Cortex of kidney (tissue), 1 donor: ENCODE measurements at places on chromosomes 2 and 18.

- no peak for DNase-seq
These were observed 732.3 kb upstream of the CELF4 start for GRCh38 chr18:38297910-38298309.

DNA sequence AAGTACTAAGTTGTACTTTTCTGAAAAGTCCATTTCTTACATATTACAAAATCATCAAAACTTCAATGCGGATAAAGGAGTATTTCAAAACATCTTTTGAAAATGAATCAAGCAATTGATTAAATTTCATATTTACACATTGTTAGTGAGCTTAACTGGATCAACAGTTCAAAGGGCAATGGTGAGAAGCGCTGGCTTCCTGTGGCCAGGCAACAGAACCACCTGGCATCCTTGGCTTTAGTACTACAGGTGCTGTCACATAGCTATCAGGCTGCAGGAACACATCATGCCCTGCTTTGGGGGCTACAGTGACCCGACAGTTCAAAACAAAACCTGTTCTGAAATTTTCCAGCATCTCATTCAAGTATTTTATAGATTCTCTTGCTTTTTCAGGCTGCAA is 59.2 kb downstream of the SMAD2 start:
- no peak for DNase-seq

DNA sequence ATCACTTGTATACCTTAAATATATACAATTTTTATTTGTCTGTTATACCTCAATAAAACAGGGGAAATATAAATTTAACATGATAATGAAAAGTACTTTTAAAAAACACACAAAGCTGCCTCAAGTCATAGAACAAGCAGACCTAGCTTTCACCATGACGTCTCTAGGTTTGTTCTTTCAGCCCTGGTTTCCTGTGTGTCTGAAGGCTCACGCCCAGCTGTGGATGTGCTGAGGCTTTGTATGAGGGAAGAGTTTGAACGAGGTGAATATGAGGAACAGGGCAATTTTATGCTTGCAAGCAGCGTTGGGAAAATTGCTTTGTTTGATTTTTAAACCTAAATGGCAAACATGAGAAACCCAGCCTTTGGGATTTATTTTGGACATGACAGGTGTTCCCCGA is 15.3 kb downstream of the SH3RF3 start:
- DNase-seq, result no peak

DNA sequence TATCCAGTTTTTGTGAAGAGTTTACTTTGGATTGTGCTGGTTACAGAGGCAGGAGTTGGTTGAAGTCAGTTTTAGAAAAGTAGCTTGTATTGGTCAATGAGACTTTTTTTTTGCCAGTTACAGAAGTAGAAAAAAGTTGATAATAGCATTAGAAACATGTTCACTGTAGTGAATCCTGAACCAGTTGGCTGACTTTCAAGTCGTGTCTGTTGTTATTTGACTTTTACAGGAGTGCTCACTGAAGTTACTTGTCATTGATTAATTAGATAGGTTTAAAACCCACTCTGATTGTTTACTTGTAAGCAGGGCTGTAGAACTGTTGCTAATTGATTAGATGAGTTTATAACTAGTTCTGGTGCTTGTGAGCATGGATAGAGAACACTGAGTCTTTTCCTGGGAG is 312.0 kb upstream of the VWC2L start:
- no peak for DNase-seq

DNA sequence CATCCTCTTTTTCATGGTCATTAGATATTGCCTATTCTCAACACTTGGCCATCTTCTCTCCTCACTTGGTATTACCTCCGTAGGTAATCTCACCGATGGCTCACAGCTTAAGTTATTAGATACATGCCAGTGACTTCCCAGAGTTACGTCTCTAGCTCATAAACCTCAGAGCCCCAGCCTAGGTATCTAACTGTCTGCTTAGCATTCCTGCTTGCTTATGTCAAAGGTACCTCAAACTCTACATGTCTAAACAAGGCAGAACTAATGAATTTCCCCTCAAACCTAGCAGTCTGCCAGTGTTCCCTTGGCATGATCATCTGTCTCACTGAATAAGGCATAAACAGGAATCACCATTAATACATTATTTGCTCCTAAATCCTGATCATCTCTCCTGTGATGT is 27.7 kb upstream of the ZNF638 start:
- DNase-seq, result no peak

GRCh38 chr2:216222650-216223352 is 113.7 kb downstream of the XRCC5 start:
- DNase-seq, result no peak

- DNase-seq, result no peak
These were observed 27.4 kb downstream of the ADAM17 start for GRCh38 chr2:9527995-9528787.

DNA sequence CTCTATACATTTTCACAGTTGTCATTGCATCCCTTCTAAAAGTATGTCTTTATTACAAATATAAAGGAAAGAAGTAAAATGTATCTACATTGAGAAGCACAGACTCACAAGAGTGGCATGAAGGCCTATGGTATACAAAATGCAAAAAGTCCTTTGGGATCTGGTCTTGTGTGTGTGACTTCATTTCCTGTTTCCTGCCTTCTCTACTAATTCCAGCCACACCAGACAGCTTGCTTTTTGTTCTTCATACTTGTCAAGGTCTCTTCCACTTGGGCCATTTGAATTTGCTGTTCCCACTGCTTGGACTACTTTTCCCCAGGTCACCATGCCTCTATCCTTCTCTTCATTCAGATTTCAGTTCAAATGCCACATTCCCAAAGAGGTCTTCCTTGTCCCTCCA is 6.7 kb upstream of the PNO1 start:
- DNase-seq, result no peak

DNA sequence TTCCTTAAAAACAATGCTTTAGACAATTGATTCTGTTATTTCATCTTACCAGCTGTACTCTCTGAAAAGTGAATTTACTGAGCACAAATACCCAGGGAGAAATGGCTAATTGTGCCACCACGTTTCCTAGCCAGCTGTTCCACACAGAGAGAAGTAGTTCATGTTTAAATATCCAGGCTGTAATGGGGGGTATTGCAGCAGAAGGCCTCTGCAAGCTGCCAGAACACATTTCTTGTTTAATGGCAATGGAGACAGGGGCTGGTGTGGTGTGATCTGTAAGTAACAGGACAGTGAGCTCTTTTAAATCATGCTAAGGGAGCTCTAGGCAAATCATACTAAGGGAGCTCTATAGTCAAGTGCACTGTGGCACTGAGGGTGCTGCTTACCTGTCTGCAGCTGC is 809.2 kb downstream of the CNTNAP5 start:
- DNase-seq, result no peak

DNA sequence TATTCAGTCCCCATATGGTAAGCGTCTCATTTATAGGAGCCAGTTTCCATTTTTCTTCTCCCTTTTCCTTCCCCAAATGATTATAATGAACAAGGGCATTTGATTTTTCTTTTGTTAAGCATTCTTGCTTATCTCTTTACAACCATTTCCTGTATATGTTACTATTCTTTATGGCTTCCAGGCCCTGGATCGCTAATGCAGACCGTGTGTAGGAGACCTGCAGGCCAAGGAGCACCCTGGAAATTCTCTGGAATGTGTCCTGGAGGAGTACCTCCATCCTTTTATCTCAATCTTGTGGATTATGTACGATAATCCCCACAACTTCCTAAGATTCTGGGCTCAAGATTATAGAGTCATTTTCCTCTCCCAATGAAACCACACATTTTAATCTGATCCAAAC is 439.6 kb upstream of the MMADHC start:
- DNase-seq, result no peak

DNA sequence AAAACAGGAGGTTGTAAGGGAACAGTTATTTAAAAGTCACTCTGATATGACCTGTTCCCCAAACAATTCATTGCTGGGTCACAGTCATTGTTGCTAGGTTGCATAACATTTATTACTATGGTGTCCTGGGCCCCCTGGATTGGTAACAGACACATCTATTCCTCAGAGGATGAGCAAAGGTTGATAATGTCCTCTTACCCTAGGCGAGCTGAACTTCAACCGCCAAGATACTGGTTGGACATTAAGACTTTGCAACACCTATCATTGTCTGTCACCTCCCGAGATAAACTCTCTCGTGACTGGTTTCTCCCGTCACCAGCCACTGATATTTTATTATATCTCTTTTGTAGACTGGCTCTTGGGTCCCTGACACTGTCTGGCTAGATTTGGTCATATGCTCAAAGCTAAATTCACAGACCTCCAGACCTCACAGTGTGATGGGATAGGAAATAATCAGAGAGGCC is 361.3 kb downstream of the ZNF521 start:
- no peak for DNase-seq

DNA sequence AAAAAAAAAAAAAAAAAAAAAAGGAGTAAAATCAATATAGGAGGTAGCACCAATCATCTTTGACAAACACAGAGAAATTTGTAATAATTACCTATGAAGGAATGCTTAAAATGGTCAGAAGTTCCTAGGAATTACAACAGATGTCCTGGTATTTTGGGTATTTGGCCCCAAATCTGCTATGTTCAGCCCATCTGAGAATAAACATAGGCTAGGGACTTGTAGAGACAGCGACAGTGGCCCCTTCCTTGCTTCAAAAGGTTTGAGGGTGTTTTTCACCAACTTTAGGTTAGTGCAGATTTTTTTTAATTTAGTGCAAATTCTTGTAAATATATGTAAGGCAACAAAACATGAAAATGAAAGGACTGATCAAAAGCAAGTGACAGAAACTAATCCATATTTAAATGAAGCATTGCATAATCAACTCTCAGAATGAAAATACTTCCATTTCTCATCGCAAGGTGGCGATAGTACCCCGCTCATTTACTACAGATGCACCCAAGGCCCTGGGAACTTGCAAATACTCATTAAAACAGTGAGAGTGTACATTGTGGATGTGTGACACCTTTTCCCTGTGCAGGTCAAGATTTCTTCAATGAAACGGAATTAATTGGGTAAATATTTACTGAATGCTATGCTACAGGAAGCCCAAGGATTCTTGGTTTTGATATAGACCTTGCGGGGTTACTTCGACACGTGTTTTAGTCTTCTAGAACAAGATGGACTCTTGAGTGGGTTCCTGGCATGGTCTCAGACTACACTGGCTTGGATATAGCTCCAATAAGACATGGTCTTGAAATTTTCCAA is 44.6 kb downstream of the FAM124B start:
- no peak for DNase-seq

GRCh38 chr2:189022492-189022891 is 48.3 kb downstream of the COL3A1 start:
- DNase-seq, result no peak

GRCh38 chr18:29074147-29074546 is 897.2 kb upstream of the CDH2 start:
- DNase-seq, result no peak

DNA sequence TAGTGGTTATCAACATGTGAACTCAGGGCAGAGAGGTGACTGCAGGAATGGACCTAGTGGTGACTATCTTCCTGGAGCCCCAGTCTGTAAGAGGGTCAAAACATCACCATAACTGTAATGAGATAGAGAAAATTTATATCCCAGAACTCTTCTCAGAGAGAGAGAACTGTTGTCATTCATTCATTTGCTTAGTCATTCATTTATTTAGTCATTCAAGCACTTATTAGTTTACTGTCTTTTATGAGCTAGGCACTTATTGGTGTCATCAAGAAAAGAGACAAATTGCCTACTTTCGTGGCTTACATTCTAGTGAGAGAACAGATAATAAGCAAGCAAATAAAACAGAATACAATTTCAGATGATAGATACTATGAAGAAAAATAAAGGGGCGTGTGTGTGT is 34.1 kb downstream of the DOK1 start:
- DNase-seq, result no peak

- DNase-seq, result no peak
These were observed 523.6 kb upstream of the TMEFF2 start for GRCh38 chr2:192718340-192718739.

GRCh38 chr2:199911877-199912161 is 726 bp downstream of the C2orf69 start:
- no peak for DNase-seq

DNA sequence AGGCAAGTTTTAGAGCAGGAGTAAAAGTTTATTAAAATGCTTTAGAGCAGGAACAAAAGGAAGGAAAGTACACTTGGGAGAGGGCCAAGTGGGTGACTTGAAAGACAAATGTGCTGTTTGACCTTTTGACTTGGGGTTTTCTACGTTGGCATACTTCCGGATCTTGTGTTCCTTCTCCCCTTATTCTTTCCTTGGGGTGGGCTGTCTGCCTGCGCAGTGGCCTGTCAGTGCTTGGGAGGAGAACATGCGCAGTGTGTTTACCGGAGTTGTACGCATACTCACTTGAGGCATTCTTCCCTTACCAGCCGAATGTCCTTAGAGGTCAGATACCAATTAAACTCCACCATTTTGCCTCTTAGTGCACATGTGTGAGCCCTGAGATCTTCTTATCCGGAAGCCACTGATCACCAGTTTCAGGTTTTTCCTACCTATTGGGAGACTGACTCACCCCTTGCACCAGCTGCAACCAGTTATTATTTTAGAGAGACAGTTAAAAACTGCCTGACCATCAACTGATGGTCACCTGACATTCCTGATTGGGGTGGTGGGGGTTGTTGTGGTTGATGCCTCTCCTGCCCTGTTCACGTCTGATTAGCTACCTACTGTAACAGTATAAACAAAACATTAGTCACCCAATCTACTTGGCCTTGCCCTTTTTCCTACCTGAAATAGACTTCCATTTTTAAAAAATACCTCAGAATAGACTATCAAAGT is 67.5 kb downstream of the NYAP2 start:
- no peak for DNase-seq

- no peak for DNase-seq
These were observed 205.3 kb downstream of the TMEM247 start for GRCh38 chr2:46684661-46685060.

DNA sequence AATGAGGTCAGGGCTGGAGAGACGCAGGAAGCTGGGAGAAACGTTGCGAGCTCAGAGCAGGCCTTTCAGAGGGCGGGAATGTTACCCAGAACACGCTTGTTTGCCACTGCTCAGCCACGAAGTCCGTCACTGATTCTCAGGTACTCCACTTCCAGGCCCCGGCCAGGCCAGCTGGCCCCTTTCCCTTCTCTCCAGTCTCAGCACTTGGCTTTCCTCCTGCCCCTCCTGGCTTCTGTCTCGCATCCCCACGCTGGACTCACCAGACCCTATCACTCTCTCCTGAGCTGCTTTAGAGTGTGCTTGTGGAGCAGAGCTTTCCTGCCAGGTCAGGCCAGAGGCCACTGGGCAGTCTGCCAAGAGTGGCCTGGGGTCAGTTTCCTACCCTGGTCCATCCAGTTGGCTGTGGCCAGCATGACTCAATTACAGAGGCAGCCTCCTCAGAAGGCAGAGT is 151.4 kb downstream of the TWIST2 start:
- DNase-seq, result no peak

GRCh38 chr2:134736167-134736880 is 17.5 kb upstream of the TMEM163 start:
- DNase-seq, result no peak

- no peak for DNase-seq
These were observed 14.3 kb downstream of the KCNG2 start for GRCh38 chr18:79812052-79812451.
